Pancreas (tissue), 10 donors: ENCODE measurements at places on chromosomes 7 and 10. TPM values are rescaled to one million over a fixed set of nuclear protein-coding genes. Genes with fewer than 3 reads are reported as not detected.

The CALML3 gene
- total RNA-seq: not detected

The MALRD1 gene
- 0.13 TPM for total RNA-seq

The SCIN gene
- total RNA-seq: 0.39 TPM

The PIP4K2A gene
- total RNA-seq: 6.3 TPM

- DNase-seq: no peak
These were observed 57.7 kb downstream of the PRSS58 start for GRCh38 chr7:142200206-142200605.

- no peak for DNase-seq
These were observed 288.2 kb downstream of the TWIST1 start for GRCh38 chr7:18828994-18829857.

DNA sequence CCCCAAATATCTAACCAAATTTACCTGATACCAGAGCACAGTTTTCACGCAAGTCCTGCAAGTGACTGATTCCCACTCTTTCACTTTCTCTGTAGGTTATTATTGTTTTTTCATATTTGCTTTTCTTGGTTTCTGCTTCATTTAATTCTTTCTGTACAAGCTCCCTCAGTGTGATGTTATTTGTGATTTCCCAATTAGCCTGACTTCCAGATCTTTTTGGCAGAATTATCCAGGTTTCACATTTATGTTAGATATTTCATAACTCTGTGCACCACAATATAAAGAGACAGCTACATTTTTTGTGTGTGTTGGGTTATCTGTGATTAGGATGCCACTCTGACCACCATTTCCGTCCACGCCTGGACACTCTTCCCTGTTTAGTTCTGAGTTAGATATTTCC, 381.5 kb upstream of the CNTNAP2 start:
- DNase-seq: no peak

- no peak for DNase-seq
These were observed 111.2 kb upstream of the BET1 start for GRCh38 chr7:94115316-94115715.

DNA sequence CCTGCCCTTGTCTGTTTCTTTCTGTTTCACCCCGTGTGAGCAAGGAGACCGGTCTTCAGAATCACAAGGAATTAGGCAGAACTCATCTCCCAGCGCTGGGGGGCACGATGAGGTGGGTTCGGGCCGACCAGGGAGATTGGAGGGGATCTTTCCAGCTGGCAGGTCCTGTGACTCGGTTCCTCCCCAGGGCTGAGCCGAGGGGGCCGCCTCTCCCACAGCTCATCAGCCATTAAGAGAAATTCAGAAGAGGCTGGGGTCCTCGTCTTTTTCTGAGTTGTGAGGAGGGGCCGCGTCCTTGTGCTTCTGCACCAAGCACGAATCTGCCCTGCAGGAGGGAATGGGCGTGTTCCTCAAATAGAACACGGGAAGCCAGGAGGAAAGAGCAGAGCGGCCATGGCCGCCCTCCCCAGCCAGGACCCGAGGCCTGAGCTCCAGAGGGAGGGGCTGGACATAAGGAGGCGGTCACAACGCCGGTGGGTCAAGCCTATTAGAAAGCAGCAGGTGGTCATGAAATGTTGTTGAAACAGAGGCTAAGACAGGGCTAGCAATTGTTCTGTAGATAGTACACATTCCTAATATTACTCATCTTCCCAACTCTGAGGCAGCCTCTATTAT, 125.3 kb downstream of the ADARB2 start:
- DNase-seq: no peak

GRCh38 chr7:1596181-1597043, 26.6 kb upstream of the PSMG3 start:
- no peak for DNase-seq

- no peak for DNase-seq
These were observed 11.6 kb downstream of the MTPN start for GRCh38 chr7:135965602-135966001.

DNA sequence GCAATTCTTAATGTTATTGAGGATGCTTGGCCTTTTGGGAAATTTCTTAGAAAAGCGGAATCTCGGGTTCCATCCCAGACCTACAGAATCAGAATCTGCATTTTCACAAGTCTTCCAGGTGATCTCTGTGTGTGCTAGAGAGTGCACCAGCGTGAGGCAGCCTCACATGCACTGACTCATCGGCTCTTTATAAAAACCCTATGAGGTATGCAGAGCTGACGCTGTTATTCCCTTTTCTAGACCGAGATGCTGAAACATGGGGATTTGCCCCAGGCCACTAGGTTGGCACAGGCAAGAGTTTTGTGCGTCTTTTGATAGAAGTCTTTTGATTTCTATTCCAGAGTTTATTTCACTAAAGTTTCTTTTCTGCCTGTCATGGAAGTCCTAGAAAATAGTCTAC, 61.2 kb downstream of the CDCA7L start:
- DNase-seq: no peak

- no peak for DNase-seq
These were observed 179.2 kb upstream of the CDCA7L start for GRCh38 chr7:22124941-22125340.
